ENCODE measurements at places on chromosomes 6 and 20. TPM values are rescaled to one million over a fixed set of nuclear protein-coding genes. Genes with fewer than 3 reads are reported as not detected.
A peak's percentile ranks its signal among the peaks of the same experiment; 100 is the strongest.

DNA sequence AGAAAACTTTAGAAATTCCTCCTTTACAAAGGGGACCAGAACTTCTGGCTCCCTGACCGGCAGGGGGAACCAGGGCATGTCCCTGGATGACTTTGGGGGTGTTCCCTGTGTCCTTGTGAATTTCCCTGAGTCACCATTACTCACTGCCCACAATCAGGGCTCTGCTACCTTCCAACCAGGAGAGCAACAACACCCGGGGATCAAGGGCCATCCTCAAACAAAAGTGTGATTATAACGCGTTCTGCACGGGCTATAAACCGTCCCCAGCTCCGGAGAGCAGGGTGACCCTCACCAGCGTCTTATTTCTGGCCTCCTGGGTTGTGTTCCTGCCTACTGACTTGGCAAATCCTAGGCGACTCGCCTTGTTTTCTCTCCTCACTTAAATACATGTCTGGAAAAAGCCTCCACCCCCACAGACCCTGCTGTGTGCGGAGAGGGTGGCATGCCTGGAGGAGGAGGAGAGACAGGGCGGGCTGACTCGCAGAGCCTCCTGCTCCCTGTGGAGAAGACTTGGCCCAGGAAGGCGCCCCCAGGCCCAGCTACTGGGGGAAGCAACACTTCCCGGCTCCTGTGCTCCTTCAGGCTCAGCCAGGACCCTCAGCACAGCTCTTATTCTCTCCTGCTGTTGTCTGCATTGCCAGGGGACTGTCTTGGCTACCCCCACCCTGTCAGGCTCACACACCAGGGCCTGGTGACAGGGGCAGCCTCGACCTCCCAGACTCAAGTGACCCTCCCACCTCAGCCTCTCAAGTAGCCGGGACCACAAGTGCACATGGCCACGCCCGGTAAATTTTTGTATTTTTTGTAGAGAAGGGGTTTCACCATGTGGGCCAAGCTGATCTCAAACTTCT lies 54.1 kb downstream of the FGD2 start:
- DNase-seq, result peak; percentile 94

DNA sequence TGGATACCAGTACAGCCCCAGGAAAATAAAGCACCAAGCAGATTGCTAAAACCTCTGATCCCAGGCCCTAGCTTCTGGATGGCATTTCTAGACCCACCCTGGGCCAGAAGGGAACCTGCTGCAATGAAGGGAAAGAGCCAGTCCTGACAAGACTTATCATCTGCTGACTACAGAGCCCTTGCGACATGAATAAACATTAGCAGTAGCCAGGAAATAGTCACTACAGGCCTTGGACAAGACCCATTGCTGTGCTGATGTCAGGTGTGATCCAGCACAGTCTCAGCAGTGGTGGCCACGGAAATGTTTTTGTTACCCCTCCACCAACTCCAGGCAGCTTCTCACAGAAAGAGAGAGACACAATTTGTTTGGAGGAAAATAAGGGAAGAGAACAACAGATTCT lies 399.3 kb downstream of the HAO1 start:
- no peak for DNase-seq

DNA sequence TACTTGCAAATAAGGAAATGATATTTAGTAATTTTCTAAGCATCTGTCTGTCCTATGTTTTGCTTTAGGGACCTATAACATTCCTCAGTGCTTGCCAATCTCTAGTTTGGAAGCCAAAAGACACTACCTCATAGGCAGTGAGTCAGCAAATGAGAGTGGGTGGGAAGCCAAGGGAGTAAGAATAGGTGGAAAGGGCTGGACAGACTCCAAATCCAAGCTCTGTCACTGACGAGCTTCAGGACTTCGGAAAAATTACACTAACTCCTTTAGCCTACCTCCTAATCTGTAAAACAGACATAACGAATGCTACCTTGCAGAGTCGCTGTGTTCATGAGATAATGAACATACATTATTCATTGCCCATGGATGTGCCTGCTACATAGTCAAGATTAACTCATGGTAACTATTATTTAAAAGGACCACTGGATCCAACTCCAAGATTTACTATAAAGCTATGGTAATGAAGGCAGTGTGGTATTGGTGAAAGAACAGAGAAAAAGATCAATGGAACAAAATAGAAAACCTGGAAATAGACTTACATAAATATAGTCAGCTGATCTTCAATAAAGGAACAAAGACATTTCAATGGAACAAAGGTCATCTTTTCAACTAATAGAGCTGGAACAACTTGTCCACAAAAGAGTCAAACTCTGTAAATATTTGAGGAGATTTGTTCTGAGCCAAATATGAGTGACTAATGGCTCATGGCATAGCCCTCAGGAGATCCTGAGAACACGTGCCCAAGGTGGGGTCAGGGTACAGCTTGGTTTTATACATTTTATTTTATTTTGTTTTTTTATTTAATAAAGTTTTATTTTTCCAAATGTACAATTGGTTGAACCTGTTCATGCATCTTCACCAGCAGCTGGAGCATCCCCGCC lies 64.1 kb downstream of the FAM50B start:
- DNase-seq, result peak; percentile 73

- no peak for DNase-seq
These were observed 58.0 kb downstream of the TBXT start for GRCh38 chr6:166109608-166110007.

- no peak for DNase-seq
These were observed 61.1 kb upstream of the GTSF1L start for GRCh38 chr20:43787937-43788336.

The KHDC1L gene
- polyA plus RNA-seq, result 0.39 TPM

- DNase-seq, result no peak
These were observed 303.9 kb upstream of the MAP3K7 start for GRCh38 chr6:90890683-90891330.

GRCh38 chr6:165800337-165800736 lies 137.3 kb upstream of the PDE10A start:
- no peak for DNase-seq

- no peak for DNase-seq
These were observed 357.6 kb upstream of the ARID1B start for GRCh38 chr6:156419594-156419993.

DNA sequence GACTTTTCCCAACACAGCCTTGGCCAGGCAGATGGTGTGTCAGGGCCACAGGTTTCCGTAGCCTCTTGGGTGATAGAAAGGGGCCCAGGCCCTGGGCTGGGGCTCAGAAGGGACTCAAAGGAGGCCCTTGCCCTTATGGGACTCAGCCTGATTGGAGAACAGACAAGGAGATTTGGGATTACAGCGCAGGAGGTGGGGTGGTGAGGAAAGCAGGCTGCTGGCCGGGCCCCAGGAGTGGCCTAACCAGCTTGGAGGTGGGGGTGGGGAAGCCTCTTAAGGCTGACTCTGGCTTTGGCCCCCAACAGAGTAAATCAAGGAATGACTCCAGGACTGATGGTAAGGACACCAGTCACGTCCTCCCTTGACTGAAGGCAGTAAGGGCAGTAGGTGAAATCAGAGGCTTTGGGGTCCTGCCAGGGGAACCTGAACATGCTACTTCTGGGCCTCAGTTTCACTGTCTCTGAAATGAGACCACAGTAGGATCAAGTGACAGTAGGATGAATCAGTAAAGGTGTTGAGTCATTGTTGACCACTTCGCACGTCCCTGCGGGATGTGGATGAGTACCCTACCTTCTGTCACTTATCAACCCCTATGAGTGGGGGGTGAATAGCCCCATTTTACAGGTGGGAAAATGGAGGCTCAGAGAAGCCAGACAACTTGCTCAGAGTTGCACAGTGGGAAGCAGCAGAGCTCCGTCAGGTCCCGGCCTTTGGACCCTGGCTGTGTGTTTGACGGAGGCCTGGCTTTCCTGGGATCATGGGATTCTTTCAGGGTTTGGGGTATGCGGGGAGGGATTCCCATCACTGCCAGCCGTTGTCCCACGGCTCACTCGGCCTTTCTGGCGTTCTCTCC lies 4.5 kb downstream of the SNAI1 start:
- DNase-seq, result peak; percentile 66

- no peak for DNase-seq
These were observed 72.7 kb downstream of the METTL24 start for GRCh38 chr6:110285306-110286060.

- no peak for DNase-seq
These were observed 20.6 kb upstream of the CHMP4B start for GRCh38 chr20:33790566-33790965.

DNA sequence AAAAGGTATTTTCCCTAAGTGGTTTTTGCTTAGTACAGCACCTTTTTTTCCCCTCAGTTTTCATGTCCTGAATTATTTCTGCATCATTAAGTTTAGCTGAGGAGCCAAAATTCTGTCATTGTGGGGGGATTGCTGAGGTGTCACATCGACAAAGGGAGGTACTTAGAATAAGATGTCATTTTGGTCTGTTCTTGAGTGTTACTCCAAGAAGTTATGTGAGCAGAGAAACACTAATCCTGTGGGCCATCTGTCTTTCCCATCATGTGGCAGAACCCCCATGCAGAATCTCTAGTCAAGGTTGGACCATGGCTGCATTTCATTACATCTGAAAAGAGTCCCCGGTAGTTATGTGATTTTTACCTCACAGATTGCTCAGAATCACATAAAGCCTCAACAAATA lies 167.8 kb upstream of the CENPW start:
- DNase-seq, result no peak

GRCh38 chr6:125924169-125924568 lies 32.4 kb upstream of the HINT3 start:
- DNase-seq, result peak; percentile 35

- no peak for DNase-seq
These were observed 9.3 kb upstream of the EDN1 start for GRCh38 chr6:12280902-12281301.

- peak; percentile 96 for DNase-seq
These were observed at the start of gene TMEM181 for GRCh38 chr6:158559895-158560835. TSS of gene TMEM181 (plus strand) at chr6:158560091. CDS start at chr6:158560225, 134 bp downstream.

GRCh38 chr6:82083646-82084045 lies 163.9 kb downstream of the IBTK start:
- no peak for DNase-seq

The AIG1 gene
- polyA plus RNA-seq, result 157 TPM

DNA sequence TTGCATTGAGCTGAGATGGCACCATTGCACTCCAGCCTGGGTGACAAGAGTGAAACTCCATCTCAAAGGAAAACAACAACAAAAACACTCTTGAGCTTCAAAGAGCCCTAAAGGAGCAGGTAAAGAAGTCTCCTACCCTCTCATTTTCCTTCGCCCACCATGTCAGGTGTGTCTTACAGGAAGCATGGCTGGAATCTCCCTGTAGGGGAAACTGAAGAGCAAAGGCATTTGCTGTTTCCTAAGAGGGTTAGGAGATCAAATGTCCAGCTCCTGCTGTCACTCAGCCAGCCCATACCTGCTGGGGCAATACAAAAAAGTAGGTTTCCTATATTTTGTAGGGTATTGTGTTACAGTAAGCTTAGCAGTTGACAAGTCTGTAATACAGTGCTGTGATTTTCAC lies 43.3 kb downstream of the SPATA2 start:
- no peak for DNase-seq

All from K562 (cell line).